ENCODE measurements at places on chromosomes 13 and 19. TPM values are rescaled to one million over a fixed set of nuclear protein-coding genes. Genes with fewer than 3 reads are reported as not detected.

MATK gene
- polyA plus RNA-seq, result 4.9 TPM

CAMSAP3 gene
- polyA plus RNA-seq, result 73.9 TPM

GRCh38 chr13:51262501-51263211 is 40.5 kb downstream of the FAM124A start:
- no peak for DNase-seq

DNA sequence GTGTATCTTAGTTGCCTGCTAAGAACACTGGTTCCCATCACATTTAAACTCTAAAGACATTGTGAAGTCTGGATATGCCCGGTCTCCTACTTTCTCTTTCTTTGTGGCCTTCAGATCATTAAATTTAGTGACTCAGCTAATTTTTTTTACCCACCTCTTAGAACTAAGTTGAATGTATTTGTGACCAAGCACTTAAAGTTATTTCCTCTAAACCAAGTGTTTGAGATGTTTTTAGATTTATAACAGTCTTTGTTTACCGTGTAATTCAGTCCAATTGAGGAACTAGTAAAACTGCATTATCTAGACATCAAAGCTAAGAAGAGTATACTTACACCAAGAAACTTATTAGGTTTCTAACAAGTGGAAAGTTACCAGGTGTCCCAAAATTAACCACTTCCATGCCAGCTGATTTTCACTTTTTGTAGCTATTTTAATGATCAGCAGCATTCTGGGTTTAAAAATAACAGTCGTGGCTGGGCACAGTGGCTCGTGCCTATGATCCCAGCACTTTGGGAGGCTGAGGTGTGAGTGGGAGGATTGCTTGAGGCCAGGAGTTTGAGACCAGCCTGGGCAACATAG is 53.1 kb downstream of the ARHGAP35 start:
- DNase-seq, result peak; percentile 33

DNA sequence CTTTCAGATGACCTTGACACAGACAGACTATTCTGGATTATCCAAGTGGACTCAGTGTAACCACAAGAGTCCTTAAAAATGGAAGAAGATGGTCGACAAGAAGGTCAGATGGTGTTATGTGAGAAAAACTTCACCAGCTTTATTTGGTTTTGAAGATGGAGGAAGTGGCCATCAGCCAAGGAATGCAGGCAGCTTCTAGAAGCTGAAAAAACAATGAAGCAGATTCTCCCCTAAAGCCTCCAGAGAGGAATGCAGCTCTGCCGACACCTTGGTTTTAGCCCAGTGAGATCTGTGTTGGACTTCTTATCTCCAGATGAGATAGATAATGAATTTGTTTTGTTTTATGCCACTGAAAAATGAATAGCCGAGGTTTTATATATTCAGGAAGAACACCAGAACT is 501.5 kb downstream of the DCT start:
- DNase-seq, result no peak

- DNase-seq, result no peak
These were observed 108.3 kb downstream of the ABCC4 start for GRCh38 chr13:95192998-95193397.

ZNF793 gene
- 15.3 TPM for polyA plus RNA-seq

ZNF726 gene
- polyA plus RNA-seq, result 4.5 TPM

Data from large intestine (tissue), 12 donors.